Ureter (tissue), 1 donor: ENCODE measurements at places on chromosomes 7 and 10. TPM values are rescaled to one million over a fixed set of nuclear protein-coding genes. Genes with fewer than 3 reads are reported as not detected.

INSYN2A gene
- 0.31 TPM for total RNA-seq

EXOSC1 gene
- 41.2 TPM for total RNA-seq

HOXA6 gene
- 8.5 TPM for total RNA-seq

IGFBP1 gene
- not detected for total RNA-seq

STEAP1B gene
- 0.73 TPM for total RNA-seq

FFAR4 gene
- total RNA-seq: 0.13 TPM

OR2A1 gene
- not detected for total RNA-seq
